ENCODE measurements at places on chromosomes 7 and 10.
A peak's percentile ranks its signal among the peaks of the same experiment; 100 is the strongest.

DNA sequence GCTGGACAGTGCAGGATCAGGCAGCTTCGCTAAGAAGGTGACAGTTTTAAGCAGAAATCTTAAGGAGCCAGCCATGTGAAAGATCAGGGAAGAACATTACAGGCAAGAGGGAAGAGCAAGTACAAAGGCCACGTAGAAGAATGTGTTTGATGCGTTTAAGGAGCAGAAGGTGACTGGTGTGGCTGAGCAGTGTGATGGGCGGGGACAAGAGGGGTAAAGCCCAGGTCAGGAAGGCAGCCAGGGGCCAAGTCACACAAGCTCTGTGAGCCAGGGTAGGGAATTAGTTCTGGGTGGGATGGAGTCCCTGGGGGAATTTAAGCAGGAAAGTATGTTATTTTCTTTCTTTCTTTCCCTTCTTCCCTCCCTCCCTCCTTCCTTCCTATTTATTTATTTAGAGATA lies 166.9 kb downstream of the SH3PXD2A start:
- no peak for DNase-seq

DNA sequence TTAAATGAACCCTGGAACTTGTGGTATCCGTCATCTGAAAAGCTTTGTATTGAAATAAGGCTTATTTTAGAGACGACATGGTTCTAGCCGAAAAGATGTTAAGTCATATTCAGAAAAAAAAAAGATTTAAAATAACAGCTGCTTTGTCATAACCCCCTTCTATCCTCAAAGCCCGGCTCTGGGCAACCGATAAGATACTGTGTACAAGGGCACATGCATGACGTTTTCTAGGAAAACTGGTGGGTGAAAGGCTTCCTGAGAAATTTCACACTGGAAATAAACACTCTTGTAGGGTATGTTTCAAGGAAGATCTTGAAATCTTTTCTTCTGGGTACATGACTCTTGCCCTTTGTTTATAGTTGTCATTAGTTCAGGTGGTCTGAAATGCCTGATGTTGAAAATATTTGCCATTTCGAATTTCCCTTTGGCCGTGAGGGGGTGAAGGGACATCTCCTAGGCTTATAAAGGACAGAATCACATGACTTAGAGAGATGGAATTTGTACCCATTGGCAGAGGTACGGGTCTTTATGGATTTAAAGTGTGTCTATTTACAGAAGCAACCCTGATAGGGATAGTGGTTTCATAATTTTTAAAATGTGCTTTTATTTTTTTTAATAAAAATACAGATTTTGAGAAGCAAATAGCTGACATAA lies 232.5 kb downstream of the PTEN start:
- no peak for DNase-seq

DNA sequence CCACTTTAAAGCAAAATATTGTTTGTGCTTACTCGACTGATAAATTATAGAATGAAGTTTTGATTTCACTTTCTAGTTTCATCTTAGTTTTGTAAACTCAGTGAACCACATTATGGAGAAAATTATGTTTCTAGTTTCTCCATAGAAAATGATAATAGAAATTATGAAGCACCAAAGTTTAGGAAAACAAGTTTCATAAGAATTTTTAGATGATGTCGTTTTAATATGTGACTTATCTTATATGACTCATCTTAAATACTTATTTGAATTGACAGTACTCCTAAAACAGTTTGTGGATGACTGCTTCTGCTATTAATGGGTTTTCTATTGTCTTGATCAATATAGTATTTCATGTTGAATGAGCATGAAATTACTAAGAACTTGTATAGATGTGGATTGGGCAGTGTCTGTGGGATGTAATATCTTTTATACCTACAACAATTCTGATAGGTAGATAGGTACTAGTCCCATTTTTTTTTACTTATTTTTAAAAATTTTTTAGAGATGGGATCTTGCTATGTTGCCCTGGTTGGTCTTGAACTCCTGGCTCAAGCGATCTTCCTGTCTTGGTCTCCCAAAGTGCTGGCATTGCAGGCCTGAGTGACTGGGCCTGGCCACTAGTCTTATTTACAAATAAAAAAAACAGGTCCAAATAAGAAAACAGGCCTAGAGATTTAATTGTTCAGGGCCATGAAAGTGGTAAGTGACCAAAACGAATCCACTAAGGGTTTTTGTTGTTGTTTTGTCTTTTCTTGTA lies 3.7 kb downstream of the HBP1 start:
- DNase-seq, result no peak

- no peak for DNase-seq
Observed at GRCh38 chr7:68678196-68678595, 920.1 kb upstream of the AUTS2 start.

- DNase-seq, result no peak
Observed at GRCh38 chr10:31939797-31940708, 11.4 kb upstream of the ARHGAP12 start.

DNA sequence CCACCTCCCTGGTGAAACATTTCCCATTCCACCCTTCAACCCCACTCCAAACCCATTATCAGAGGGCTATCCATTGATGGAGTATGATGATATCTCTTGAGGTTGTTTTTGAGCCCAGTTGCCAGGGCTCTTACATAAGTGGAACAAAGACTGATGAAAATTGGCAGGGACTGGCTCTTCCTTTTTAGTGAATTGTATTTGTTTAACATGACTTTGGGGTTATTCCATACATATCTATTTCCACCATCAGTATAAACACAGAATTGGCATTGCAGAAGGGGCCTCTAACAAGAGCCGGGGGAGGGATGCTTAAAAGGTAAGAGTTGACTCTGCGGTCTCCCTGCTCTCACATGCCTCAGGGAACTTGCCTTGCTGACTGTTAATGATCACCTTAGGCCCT lies 28.9 kb downstream of the FZD1 start:
- no peak for DNase-seq

- DNase-seq, result no peak
Observed at GRCh38 chr7:77993838-77994237, 195.3 kb downstream of the PHTF2 start.

- DNase-seq, result no peak
Observed at GRCh38 chr7:20932785-20933527, 146.3 kb upstream of the SP8 start.

DNA sequence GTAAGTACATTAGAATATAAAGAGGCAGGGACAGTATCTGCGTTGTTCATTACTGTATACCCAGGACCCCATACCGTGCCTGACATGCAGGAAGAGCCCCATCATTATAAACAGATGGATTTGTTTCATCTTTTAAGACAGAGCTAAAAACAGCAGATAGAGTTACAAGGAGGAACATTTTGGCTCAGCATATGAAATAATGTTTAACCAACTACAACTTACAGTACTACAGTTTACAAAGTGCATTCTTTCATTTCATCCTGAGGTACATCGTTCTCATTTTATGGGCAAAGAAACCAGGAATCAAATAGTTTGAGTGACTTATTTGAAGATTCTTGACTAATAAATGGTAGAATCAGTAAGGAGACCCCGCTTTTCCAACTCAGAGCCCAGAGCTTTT lies 38.1 kb upstream of the AGBL3 start:
- DNase-seq, result no peak

DNA sequence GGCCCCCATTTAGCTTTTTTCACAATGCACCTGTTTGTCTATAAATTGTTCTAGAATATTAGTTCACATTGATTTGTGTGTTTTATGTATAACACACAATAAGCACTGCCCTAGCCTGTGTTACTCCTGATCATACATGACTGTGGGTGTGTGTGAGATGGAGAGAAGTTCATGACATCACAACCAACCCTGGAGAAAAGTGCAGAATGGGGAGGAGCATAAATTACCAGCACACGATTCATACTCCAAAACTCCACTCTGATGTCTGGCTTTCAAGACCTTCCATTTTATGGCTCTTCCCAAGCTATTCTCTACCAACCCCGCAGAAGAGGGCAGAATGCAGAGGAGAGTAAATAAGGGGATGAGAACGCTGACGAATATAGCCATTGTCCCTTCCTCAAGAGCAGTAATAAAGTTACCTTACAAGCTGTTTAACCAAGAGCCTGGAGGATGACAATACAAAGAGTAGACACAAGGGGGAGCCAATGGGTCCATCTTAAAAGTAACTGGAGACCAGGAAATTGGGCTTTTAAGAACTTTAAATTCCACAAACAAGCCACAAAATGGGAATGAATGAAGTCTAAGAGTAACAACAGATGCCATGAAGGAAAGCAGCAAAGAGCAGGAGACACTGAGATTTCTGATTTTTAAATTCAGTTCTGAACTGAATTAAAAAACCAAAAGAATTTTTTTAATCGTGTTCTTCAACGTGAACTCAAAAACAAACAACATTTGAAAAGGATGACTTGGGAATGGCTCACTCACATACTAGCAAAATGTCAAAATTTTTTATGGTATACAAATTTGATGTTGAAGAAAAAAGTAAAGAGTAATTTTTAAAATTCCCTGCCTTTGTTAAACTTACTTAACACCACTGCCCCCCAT lies 159.6 kb downstream of the PARD3 start:
- DNase-seq, result peak; percentile 25

- no peak for DNase-seq
Observed at GRCh38 chr7:75985518-75986146, 8.8 kb downstream of the TMEM120A start.
